ENCODE measurements at places on chromosomes 1 and 21.

DNA sequence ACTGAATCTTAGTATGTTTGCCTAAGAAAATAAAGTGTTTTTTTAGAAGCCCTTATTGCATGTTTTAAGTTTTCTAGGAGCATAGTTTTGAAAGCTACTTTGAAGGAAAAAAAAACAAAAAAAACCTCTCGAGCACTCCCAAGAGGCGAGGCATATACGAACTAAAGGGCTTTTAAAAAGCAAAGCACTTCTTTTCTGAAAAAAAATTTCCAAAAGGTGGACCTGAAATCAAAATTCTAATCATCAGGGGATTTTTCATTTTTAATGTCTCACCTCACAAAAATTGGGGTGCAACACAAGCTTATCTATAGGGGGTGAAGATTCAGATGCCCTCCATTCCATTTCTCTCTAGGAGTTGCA, 594 bp downstream of the GLMN start:
- DNase-seq = no peak

DNA sequence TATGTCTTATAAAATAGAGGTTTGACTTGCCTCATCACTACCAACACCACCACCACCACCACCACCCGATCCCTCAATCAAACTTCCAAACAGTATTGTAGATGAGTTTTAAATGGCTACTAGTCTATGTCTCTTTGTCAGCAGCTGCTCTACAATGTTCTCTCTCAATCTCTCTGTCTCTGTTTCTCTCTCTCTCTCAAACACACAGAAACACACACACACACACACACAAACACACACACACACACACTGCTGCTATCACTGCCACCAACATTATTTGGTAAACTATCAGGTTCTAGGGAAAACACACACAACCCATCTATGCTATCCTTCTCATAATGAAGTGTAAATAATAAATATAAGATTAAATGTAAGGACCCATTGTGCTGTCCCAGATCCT, 2.4 kb downstream of the TNFSF4 start:
- no peak for DNase-seq

DNA sequence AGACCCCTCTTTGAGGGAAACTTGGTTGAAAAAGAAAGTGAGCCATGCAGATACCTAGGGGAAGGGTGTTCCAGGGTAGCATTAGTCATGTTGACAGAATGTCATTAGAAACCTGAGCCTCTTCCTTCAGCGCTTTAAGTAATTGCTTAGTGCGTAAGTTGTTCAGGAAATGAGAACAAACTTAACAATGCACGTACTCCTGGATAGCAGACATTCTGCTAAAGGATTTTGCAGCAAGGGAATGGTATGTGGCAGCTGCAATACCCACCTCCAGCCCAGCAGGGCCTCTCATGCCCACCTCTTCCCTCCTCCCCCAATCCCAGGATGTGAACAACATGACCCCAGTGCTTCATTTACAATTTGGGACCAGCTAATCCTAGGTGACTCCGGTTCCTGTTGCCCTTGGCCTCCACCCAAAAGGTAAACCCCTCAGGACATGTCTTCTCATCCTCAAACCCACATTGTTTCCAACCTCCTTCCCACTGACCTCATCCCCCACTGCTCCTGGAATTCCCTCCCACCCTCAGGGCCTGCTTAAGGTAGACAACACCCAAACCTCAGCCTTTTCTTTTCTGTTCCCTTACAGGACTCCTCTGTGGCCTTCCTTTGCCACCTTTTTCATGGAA, 98.0 kb upstream of the BCAR3 start:
- peak; percentile 95 for DNase-seq

DNA sequence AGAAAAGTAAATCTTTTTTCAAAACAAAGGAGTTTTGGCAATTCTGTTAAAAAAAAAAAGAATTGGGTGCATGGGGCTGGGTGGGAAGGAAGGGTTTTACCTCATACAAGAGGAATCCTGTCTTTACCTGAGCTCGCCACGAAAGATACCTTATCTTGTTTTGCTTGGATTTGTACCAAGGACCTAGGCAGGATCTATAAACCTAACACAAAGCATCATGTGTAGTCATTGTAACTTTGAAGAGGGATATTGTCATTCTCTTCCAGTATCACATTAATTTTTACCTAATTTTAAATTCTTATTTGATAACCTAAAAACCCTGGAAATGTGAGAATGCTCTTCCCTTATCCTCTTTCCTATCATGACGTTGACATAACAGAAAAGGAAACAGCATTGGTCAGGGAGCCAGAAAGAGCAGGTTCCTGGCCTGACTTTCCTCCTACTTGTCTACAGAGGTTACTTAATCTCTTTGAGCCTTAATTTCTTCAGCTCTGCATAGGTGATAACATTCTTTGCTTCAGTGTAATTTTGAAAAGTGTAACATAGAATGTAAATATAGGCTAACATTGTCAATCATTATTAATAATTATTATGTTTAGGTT, 4.0 kb upstream of the LAMC1 start:
- no peak for DNase-seq

- peak; percentile 45 for DNase-seq
These were observed 720 bp upstream of the F3 start for GRCh38 chr1:94542088-94542870.

DNA sequence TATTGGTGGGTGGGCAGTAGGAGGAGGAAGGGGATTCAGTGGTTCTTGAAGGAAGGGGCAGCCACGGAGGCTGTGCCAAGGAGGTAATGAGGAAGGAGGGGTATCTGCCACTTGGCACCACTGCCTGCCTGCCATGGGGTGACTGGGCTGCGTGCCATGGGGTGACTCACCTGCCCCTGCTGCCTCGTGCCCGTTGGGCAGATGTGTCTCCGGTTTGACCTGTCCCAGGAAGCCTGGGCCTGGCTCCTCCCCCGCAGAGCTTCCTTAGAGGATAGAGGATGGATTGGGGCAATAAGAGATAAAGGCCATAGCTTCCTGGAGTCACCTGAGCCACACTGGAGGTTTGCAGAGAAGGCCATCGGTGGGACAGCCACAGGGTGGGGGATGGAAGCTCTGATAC, 1.7 kb downstream of the PADI3 start:
- DNase-seq = no peak

DNA sequence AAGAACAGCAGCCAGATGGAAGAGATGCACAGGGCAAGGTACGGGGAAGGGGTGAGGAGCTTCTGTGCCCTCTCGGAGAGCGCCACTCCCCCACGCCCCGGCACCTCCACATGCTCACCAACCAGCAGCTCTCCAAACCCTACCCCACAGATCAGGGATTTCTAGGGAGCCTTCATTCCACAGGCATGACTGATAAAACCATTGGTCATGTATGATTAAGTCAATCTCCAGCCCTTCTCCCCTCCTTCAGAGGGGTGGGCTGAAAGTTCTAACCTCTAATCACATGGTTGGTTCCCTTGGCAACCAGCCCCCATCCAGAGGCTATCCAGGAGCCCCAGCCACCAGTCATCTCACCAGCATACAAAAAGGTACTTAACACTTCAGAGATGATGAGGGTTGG, 144.7 kb downstream of the TGFBR3 start:
- DNase-seq = no peak

GRCh38 chr1:225693085-225693696, 40.3 kb upstream of the ENAH start:
- no peak for DNase-seq

DNA sequence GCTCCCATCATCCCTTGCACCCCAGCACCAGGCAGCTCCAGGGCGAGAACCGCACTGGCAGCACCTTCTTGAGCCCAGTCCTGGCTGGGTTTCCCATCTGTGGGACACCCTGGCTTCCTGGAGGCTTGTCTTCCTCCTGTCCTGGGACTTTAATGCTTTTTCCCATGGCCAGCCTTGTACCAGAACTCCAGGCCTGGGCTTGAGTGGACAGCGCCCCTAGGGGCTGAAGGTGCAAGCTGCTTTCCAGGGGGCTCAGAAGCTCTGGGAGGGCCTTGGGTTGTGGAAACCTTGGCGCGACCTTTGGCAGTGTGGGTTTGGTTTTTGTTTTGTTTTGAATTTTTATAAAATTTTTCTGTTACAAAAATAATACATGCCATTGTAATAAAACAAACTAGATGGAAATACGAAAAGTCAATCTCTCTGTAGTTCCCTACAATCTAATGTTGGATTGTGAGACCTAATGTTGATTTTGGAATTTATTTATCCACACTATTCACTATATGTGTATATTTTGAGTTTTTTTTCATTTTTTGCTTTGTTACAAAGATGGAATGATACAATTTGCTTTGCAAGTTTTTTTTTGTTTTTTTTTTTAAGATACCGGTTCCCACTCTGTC, 33.8 kb upstream of the RPL11 start:
- DNase-seq = peak; percentile 84

- no peak for DNase-seq
These were observed 4.7 kb downstream of the ADAR start for GRCh38 chr1:154603317-154603716.

- DNase-seq = no peak
These were observed 2.0 kb downstream of the AHDC1 start for GRCh38 chr1:27601771-27602461.

DNA sequence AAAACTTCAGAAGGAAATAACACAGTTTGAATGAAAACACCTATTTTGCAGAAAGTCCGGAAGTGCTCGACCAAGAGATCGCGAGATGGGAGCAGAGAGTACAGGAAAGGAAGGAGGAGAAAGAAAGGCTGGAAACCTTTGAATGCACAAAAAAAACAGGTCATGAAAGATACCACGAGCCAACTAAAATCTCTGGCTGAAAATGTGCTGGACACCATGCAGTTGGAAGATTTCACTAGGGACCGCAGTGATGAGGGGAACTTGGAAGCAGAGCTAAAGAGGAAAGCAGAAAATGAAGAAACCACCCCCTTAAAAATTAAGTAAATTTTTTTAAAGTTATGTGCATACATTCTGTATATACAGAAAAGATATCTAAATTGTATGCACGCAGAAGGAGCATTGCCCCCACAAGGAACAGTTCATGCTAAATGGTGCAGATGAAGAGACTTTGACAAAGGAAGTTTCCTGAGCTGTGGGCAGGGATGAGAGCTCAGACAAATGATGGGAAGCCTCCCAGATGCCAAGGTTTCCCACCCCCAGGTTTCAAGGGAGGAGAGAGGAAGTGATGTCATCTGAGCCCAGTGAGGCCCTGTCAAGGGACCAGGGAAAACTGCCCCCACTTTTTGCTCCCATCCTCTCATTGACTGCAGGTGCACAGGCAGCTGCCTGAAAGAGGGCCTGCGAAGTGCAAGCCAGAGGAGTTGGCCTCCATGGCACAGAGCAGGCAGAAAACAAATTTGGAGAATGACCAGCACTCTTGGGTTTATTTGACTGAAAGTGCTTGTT, 52.5 kb downstream of the ETS2 start:
- no peak for DNase-seq

GRCh38 chr1:3836421-3836820, 20.6 kb downstream of the CEP104 start:
- no peak for DNase-seq

DNA sequence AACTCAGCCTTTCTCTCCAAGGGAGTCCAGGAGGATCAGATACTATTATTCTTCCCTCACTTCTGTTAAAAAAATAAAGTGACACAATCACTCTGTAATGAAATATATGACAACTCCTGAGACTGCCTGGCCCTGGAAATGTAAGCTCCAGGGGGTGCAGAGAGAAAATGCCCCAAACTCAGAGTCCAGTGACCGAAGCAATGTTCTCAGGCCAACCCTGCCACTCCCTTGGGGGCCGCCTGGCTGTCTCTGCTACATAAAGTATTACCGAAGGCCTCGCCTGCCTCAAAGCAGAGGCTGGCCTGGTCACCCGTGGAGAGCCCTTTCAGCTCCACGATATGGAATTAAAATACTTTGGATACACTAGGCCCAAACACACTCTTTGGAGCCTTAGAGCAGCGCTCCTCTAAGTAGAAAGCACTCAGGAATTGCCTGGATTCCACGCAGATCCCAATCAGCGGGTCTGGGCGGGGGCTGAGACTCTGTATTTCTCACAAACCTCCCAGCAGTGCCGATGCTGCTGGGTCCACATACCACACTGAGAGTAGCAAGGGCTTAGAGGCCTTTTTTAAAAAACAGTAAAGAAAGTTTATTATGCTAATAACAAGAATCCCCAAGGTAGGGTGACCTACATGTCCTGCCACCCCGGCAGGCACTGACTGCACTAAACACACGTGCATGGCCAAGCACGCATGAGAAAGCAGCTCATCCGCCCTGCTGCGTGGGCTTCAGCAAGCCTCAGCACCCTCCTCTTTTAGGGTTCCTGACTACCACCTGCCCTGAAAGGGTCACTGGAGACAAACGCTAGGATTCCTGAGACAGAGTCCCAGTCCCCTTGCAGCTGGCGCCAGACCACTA, 31.1 kb downstream of the TMCO4 start:
- DNase-seq = peak; percentile 79

DNA sequence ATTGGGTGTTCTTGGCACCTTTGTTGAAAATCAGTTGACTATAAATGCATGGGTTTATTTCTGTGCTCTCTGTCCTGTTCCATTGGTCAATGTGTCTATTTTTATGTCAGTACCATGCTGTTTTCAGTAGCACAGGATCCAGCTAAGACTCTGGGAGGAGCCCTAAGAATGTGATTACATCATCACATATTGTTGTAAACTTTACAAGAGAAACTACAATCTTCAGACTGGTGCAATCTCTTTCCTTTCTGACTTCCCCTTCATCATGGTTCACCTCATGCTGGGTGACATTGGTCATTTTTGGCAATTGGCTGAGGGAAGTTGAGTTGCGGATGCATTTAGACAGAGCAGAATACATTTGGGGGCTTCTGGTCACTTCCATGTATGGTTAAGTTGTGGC, 88.4 kb downstream of the C21orf91 start:
- no peak for DNase-seq

GRCh38 chr1:155648207-155649147, 38.5 kb downstream of the MSTO1 start:
- DNase-seq = peak; percentile 84

GRCh38 chr1:4652631-4653327, 1.6 kb upstream of the AJAP1 start:
- DNase-seq = peak; percentile 46

- no peak for DNase-seq
These were observed 52.5 kb downstream of the LRRC8D start for GRCh38 chr1:89873288-89873687.

- DNase-seq = no peak
These were observed 9.1 kb downstream of the OTUD7B start for GRCh38 chr1:150001415-150001814.

DNA sequence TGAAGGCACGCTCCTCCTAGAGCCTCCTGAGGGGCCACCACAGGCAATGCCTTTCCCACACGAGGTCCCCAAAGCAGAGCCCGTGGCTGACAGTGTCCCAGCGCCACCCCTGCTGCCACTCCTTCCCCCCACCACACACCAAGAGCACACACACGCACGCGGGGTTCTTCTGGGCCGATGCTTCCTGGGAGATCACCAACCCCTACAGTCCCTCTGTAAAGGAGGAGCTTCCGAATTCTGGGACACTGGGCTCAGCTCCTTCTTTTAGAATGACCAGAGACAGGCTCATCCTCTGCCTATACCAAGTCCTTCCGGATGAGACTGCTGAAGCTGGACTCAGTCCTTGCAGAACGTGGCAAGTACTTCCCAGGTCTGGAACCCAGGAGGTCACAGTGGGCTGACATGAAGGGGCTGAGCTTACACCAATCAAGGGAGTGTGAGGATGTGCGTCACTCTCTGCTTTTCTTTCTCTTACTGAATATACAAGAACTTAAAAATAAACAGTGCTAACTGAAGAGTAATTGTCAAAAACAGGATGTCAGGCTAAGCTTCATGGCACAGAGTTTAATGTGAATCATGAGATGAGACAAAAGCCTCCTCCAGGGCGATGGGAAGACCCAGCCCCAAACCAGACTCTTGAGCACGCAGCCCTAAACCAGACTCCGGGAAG, 12.7 kb downstream of the SSU72 start:
- DNase-seq = no peak

GRCh38 chr1:111364690-111365089, 62.8 kb downstream of the OVGP1 start:
- no peak for DNase-seq
